ENCODE measurements at places on chromosomes 7 and 10.

- no peak for DNase-seq
These were observed 37.7 kb upstream of the KCNMA1 start for GRCh38 chr10:77675347-77675746.

DNA sequence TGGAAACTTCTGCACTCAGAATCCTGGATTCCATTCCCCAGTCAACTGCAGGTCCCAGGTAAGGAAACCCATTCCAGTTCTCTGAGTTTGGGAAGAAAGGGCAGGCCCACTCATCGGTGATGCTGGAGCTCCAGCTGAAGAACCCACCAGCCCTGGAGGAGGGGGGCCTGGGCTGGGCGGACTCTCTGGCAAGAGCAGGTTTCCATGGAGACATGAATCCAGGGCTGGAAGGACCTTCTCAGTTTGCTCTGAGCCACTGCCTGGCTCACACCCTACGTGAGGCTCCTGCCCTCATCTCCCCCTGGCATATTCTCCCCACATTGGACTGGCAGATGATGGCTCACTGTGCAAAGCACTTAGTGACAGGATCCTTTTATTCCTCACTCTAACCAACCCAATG is 73.3 kb upstream of the CPXM2 start:
- DNase-seq: no peak

DNA sequence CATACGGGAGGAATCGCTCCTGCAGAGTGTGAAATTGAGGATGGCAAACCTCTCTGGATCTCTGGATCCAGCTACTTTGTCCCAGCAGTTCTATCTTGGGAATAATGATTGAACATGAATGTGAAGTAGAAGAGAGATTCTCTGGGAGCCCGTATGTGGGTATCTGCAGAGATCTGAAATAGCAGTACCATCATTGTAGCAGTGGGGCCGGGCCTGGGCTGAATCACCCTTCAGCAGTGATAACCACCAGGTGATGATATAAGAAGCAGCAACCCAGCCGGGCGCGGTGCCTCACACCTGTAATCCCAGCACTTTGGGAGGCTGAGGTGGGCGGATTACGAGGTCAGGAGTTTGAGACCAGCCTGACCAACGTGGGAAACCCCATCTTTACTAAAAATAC is 51.9 kb downstream of the SKIDA1 start:
- no peak for DNase-seq

GRCh38 chr7:36642414-36642813 is 81.9 kb downstream of the AOAH start:
- no peak for DNase-seq

DNA sequence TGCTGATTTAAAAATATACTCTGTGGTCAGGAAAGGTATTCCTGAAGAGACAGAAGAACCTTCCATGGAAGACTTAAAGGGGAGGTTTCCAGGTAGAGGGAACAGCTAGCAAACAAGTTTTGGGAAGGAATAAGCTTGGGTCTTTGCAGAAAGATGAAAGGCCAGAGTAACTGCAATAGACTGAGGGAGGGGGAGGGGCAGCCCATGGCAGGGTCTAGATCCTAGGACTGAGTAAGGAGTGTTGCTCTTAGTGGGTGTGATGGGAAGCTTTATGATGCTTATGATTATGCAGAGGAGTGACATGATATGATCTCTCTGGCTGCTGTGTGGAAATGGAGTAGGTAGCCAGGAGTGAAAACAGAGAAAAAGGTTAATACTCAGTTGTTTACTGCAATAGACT is 90.0 kb upstream of the FEZF1 start:
- no peak for DNase-seq

- no peak for DNase-seq
These were observed 45.1 kb downstream of the CNNM2 start for GRCh38 chr10:102962951-102963755.

- no peak for DNase-seq
These were observed 110.9 kb downstream of the PRTFDC1 start for GRCh38 chr10:24841530-24841929.

GRCh38 chr10:125392154-125392553 is 231.8 kb upstream of the CTBP2 start:
- DNase-seq: no peak

DNA sequence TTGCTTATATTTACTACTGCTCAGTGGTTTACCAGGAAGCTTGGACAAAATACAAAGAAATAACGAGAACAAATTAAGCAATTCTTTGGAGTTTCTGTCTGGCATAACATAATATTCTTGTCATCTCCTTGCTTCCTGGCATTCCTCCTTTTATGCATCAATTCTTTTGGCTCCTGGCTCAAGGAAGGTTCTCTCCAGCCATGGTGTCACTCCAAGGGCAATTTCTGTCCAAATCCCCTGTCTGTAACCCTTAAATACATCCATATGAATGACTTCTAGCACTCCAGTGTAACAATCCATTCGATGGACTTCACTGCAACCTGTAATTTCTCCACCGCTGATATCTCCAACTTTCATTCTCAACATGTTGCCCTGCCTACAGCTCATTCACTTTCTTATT is 617.7 kb upstream of the ANKRD30A start:
- no peak for DNase-seq

- DNase-seq: no peak
These were observed 187.0 kb upstream of the GHITM start for GRCh38 chr10:83952314-83952713.

DNA sequence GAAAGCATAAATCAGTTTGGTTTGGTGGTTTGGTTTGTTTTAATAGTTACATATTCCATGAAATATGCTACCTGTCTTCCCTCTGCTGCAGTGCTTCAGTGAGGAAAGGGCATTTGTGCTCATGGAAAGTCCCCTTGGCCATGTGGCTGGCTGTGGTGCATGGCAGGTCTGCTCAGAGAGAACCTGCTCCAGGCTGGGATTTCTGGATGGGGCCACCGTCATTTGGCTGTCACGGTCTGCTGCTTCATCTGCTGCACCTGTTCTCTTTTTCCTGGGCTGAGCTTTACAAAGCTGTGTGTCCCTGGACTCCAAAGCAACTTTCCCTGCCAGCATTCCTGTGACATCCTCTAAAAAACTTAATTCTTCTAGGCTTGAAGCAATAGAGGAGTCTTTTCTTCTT is 8.9 kb downstream of the CDK14 start:
- no peak for DNase-seq

GRCh38 chr10:96299383-96299782 is 4.9 kb upstream of the DNTT start:
- no peak for DNase-seq

- no peak for DNase-seq
These were observed 173.3 kb downstream of the ELFN1 start for GRCh38 chr7:1843271-1843861.

DNA sequence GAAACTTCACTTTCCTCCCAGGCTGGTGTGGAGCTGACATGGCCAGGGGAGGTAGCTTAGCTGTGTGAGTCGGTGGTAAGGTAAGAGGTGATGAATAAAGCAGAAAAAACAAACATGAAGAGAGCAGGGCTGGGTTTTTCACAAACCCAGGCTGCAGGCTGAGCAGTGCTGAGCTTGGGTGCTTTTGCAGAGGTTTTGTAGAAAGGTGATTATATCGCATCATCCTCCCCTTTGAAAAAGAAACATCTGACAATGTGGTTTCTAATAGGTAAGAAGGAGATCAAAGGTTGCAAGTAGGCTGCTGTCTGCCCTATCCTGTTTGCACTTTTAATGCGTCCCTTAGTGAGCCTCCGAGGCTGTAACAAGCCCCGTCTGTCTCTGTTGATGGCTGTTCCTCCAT is 69.6 kb upstream of the GRM8 start:
- no peak for DNase-seq

DNA sequence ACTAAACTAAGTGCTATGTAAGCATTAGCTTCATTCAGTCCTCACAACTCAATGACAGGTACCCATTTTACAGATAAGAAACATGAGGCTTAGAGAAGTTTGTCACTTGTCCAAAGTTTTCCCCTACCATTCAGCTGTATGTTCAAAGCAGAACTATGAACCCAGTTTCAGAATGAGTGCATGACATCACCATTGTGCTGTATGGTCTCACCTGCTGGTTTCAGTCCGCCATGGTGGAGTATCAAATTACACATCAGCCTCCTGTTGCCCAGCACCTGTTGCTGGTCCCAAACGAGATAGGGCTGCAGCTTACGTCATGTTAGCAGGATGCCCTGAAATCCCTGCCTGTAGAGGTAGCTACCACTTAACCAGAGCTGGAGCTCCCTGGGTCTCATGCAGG is 95.0 kb downstream of the DYNC1I1 start:
- DNase-seq: no peak

- no peak for DNase-seq
These were observed 9.7 kb upstream of the ANKRD7 start for GRCh38 chr7:118214833-118215182.

DNA sequence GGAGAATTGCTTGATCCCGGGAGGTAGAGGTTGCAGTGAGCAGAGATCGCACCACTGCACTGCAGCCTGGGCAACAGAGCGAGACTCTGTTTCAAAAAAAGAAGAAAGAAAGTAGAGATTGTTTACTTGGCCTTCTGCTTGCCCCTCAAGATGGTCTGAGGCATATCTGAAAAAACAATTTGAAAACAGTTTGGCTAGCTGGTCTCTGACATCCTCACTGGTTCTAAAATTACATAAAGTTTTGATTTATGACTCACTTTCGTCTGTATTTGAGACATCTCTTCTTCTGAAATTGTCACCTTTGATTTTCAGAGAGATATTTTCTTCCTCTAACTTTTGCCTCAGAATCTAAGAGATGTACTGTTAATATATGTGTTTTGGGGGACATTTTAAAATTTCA is 49.6 kb upstream of the HELLS start:
- no peak for DNase-seq

GRCh38 chr10:21272643-21273399 is 252.7 kb downstream of the SKIDA1 start:
- no peak for DNase-seq

DNA sequence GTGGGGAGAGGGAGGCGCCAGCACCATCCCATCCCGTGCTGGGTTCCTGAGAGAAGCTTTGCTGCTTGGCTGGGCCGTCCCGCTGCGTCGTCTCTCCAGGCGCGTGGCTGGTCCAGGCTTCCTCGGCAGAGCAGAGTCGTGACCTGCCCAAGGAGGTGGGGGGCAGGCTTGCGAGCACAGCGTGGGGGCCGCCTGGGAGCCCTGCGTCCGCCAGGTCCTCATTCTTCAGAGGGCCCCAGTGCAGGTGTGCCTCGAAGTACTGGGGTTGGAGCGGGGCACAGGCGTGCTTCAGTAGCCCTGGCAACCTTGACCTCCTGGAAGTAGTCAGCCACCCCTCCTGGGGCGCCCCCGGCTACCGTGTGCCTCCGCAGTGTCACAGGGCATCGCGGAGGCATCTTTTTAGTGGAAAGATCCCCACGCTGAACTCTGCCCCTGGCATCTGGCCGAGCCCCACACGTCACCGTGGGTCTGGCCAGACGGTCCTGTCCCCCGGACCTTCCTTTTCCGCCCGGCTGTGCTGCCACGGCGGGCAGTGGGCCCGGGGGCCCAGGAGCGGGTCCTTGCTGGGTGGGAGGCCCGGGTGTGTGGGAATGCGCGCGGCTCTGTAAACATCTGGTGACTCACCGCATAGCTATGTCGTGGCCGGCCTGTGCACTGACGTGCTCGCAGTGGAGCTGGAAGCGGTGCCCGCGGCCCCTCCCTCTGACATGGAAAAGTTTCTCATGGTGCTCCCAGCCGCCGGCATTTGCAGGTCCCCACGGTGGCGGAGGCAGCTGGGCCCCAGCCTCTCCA is 6.4 kb downstream of the MAFK start:
- no peak for DNase-seq

GRCh38 chr10:52276986-52277385 is 37.1 kb upstream of the DKK1 start:
- DNase-seq: no peak

DNA sequence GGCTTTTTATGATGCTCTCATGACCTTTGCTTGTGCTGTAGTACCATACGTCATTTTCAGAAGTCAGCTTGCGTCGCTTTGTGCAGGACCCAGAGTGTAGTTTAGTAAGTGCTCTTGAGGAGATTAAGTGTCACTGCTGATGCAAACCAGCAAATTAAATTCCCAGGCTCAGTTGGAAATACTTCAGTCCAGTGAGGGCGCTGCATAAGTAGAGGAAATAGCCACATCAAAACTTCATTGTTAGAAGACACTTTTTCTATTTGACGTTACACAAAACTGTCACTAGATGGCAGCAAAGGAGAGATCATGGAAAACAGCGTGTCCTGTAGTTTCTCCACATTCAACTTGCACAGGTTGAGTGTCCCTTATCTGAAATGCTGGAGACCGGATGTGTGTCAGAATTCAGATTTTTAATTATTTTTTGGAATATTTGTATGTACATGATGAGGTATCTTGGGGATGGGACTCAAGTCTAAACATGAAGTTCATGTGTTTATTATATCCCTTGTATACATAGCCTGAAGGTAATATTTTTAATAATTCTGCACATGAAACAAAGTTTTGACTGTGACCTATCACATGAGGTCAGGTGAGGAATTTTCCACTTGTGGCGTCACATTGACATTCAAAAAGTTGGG is 7.9 kb downstream of the ZNF22 start:
- DNase-seq: no peak

DNA sequence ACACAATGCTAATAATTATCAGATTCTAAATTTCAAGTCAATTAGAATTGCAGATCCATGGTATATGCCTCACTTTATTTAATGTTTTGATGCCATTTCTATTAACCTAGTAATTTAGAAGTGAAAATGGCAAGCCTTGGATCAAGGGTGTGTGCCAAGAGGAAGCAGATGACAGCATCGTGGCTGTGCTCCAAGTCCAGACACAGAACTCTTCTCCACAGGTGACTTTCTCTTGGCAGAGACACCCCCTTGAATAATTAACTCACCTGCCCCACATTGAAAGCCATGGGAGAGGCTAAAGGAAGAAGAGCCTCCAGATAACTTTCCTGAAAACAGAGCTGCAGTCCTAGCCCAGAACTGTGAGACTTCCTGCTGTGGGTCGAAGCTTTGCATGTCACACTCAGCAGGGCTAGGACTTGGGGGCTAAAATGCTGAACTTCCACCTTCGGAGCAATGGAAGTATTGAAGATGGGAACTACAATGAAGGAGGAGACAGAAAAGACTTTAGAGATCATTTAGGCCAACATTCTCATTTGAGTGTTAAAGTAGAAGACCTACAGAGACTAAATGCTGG is 996 bp upstream of the C10orf90 start:
- DNase-seq: no peak

DNA sequence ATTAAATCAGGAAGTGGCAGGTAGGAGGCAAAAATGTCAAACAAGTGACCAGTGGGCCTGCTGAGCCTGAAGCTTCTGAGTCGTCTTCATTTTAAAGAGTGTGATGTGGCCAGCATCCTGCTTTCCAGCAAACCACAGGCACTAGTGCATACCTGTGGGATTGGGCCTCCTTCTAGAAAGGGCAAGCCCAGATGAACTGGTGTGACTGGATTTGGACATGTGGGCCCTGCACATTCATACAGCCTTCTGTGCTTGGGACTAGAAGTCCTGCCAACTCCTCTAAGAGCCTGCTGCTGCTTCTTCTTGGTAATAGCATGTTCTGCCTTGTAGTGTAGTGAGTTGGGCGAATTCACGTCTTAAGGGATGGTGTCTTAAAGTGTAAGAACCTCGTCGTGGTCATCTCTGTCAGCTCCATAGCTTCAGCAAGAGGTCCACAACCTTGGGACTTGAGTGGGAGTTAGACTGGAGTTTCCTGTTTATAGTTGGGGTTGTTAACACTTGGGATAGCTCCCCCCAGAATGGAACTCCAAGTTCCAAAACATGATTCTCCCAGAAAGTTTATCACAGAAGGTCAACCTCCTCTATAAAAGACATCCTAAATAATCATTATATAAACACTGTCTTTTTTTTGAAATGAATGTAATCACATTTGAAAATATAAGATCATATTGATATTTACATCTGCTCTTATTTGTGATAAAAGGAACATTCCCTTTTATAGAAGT is 11.2 kb downstream of the BMPER start:
- DNase-seq: no peak
